Stimulated activated CD4-positive, alpha-beta T cell treated with anti-CD3 and anti-CD28 coated beads, Interleukin-1b, Interleukin-23, amount 100 ng/mL, for 1 hour (primary cell): ENCODE measurements at places on chromosomes 11 and 22.

GRCh38 chr22:24947881-24948280 is 1.4 kb upstream of the LHFPL7 start:
- no peak for DNase-seq

- no peak for DNase-seq
These were observed 16.5 kb upstream of the ETS1 start for GRCh38 chr11:128603752-128604414.

GRCh38 chr11:126487711-126488110 is 132.2 kb downstream of the ST3GAL4 start:
- DNase-seq: no peak

DNA sequence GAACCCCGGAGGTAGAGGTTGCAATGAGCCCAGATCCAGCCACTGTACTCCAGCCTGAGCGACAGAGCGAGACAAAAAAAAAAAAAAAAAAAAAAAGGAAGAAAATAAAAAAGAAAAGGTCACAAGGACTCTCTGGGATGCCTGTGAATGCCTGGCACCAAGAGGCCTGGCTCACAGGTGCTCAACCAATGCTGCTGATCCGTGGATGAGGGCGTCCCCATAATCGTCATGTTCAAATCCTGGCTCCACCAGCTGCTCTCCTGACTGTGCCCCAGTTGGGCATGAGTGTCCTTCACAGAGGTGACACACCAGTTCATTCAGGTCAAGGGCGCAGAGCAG is 645 bp upstream of the GAS2L1 start:
- DNase-seq: no peak

DNA sequence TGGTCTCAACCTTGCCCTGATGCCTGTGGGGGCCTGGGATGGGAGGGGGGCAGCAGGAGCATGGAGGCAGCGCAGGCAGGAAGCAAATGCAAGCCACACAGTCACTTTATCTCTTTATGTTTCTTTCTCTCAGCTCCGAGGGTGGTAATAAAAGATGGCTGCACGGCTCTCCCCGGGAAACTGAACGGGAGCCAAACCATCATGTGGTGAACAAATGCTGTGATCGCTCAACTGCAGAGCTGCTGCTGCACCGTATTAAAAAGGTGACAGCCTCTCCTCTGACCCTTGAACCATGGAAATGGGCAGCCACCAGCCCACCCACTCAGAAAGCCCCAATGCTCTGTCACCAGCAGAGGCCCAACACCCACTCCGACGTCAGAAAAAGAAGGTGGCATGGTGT is 110.0 kb downstream of the TIMP3 start:
- no peak for DNase-seq
